Stimulated activated CD8-positive, alpha-beta memory T cell treated with anti-CD3 and anti-CD28 coated beads, Interleukin-4, amount 100 ng/mL, for 48 hours (primary cell): ENCODE measurements at places on chromosomes 6 and 20.

- DNase-seq = no peak
Measured at GRCh38 chr6:106486236-106486635, 125.7 kb downstream of the CRYBG1 start.

DNA sequence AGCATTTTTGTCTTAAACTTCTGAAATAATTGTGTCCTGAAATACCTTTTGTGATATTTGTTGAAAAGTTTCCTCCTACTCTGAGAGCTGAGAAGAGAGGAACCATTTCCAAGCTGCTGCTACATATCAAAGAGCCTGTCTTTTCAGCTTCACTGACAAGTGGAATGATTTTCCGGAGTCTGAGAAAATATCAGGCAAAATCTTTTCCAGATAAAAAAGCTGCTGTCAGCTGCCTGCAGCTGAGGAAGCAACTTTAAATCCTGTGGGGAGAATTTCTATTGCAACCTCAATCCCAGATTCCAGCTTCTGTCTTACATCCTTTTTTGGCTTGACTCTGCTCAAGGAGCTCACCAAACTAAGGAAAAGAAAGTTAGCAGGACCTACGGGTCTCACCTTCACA, 904.3 kb downstream of the PHF3 start:
- DNase-seq = no peak

GRCh38 chr20:10602221-10602871, 71.5 kb downstream of the JAG1 start:
- no peak for DNase-seq

GRCh38 chr20:64242003-64242796, 13.3 kb upstream of the PCMTD2 start:
- DNase-seq = no peak

- DNase-seq = no peak
Measured at GRCh38 chr20:36919715-36920333, 31.7 kb downstream of the SAMHD1 start.

DNA sequence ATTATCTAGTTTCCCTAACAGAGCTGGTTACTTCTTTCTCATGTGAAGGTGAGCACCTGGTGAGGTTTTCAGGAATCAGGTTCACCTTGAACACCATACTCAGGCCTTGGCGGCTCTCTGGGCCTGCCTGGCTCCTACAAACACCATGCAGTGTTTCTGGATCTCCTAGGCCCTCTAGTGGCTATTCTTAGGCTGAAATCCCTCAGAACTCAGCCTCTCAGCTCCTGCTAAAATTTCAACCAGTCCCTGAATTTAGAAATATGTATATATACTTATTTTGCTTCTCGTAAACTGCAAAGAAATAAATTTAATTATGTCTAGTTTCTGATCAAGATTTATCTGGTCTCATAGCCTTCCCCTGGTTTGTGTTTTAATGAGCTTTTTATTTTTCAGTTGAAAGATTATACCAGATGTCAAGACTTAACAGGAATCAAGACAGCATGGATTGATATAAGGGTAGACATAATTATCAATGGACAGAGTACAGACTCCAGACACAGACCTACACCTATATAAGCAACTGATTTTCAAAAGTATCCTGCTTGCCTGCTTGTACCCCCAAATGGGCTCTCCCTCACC, 55.9 kb downstream of the ANKEF1 start:
- DNase-seq = peak; percentile 33

DNA sequence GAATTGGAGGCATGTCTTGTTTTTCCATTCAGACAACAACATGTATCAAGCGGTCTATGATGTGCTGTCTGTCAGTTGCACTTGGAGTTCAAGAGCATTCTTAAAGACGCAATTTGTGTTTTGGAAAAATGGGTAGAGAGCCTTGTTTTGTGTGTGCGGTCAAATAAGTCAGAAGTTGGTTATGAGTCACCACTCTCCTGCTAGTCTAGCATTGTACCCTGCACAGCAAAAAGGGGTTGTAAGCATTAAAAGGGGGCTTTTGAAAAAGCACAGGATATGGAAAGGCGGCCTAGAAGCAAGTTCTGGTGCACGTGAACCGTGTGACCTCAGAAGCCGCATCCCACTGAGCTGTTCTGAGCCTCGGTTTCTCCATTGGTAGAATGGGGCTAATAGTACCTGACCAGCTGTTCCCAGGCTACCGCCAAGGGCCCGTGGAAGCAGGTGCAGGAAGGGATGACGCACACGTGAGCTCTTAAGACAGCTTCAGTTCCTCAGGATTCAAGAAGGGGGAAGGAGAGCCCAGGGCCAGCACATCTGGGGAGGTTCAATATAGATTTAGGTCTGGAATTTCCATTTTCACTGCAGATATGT, 61.6 kb upstream of the SNX9 start:
- DNase-seq = peak; percentile 54

DNA sequence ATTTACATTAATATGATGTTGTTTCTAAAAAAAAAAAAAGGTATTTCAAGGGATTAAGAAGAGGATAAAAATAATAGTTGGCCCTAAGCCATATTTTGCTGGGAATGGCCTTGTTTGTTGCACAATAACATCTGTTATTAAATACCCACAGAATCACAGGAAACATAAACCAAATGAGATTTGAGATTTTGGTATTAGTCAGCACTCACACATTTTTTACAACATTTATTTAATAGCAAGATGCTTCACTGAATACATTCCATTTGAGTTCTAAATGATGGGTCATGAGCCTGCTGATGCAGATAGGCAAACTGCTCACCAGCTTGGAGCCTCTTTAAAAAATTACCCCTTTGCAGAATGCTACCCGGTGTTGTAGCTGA, 92.9 kb upstream of the ENPP5 start:
- no peak for DNase-seq

DNA sequence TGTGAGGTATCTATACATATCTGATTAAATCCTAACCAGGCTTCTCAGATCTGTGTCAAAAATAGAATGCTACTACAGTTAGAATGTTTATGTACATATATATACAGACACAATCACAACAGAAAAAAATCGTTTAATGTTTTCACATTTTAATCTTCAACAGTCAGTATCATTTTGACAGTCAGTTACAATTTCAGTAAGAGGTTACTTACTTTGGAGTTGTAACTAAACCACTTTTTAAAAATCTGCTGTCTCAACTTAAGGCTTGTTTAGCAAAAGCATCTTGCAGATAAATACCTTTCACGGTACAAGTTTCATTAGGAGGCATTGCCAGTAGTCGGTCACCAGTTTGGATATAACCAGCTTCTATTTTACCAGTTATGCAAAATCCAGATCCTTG, 32.3 kb upstream of the ALDH8A1 start:
- no peak for DNase-seq

- no peak for DNase-seq
Measured at GRCh38 chr20:45765307-45765875, 26.3 kb downstream of the WFDC3 start.

- no peak for DNase-seq
Measured at GRCh38 chr6:140871911-140872310, 1260.8 kb upstream of the GJE1 start.

- no peak for DNase-seq
Measured at GRCh38 chr20:40414843-40415615, 274.0 kb downstream of the MAFB start.

GRCh38 chr6:96947055-96947454, 22.5 kb downstream of the KLHL32 start:
- no peak for DNase-seq

- no peak for DNase-seq
Measured at GRCh38 chr20:11248687-11249638, 575.2 kb upstream of the JAG1 start.

DNA sequence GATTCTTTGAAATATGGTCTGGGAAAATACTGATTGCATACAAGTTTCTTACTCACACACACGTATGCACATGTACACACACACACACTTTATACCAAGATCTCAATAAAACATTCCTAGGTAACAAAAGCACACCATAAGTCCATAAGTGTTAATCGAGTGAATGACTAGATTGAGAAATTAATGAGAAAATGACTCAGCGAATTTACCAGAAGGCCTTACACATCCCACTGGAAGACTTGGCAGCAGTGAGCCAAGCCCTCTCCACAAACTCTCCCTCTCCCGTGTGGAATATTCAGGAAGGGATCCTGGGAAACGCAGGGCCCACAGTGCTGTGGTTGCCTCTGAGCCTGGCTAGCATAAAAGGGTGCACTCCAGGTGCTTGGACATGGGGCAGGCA, 227.2 kb downstream of the LY86 start:
- no peak for DNase-seq

GRCh38 chr6:4336778-4337442, 201.5 kb upstream of the ECI2 start:
- no peak for DNase-seq

GRCh38 chr6:9766240-9766915, 648.5 kb downstream of the TFAP2A start:
- DNase-seq = no peak

DNA sequence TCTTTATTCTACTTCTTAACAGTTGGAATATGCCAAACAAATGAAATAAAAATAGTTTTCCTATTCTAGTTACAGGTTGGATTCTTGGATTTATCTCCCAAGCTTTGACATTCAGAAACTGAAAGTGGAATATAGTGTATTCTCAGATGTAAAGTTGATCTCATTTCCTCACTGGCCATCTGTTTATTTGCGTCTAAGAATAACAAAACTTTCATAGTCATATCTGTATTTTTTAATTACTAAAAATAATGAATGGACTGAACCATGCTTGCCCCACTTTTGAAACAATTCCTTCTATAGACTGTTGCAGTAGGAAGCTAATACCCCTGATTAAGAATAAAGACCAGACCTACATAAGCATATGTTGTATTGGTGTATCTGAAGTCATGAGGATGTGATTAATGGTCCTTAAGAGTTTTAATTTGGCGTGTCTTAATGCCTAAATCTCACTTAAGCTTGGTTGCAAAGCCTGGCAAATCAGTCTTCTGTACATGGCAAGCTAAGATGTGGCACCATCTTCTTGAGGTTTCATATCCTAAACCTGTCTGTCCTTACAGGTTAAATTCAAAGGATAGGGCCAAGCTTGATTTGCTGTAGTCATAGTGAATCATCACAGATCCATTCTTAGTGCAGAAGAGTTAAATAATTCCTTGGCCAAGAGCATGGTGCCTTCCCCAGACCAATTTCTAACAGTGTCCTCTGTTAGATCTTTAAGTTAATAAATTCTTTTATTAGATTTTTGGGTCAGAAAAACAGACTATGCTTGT, 58.9 kb downstream of the FOXO3 start:
- DNase-seq = no peak

GRCh38 chr6:161056451-161056850, 64.9 kb downstream of the MAP3K4 start:
- DNase-seq = no peak

DNA sequence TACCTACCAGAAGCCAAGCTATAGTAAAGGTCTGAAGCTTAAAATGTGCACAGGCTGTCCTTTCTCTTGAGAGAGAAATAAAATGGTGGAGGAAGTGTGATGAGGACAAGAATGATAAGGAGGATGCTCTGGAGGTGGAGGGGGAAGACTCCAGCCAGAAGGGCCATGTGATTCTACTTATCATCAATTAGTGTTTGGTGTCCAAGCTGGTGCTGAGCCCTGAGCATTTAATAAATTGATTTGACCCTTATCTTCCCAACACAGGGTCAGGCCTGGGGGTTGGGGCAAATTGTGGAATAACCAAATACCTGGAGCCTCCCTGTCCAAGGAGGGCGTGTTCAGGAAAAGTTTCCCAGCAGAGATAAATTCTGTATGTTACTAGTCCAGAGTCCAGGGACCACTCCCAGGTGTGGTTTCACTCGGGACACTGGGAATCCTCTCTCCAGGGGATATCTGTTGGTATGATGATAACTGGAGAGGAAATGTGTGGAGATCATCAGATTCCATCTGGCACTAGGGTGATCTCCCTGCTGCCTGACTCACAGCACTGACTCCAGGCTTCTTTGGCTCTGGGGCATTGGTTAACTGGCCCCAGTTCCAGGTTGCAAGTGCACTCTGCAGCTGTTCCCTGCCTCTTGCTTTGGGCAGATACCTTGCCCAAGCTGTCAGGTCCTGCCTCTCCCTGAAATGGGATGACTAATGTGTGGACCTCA, 3.8 kb upstream of the MYBL2 start:
- DNase-seq = no peak

DNA sequence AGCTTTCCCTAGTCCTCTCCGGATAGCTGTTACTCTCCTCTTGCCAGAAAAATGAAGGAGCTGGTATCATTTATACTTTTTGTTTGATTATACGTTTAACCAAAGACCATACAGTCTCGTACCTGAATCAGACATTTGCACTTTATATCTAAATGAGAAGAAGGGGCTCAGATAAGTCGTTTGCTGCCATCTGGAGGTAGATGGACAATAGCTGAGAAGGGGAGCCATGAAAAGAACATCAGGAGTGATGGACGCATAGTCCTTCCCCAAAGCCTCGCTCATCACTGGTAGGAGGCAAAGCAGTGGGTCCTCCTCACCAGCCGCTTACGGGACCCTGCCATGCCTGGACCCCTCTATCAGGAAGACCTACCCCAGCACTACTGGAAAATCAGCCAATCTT, 45.4 kb downstream of the RPF2 start:
- DNase-seq = no peak

DNA sequence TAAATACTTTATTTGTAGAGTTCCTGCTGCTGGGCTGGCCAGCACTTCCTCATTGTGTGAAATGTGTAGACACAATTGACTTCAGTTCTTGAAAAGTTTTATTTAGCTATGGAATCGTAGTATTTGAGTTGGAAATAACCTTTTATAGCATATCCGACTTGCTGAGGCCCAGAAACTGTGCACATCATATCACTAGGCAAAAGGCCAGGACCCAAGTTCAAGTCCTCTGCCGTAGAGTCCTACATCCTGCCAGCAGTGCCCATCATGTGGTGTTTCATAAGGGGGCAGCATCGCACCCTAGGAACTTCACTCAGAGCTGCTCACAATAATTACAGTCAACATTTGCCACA, 207.7 kb upstream of the SNX9 start:
- DNase-seq = no peak

DNA sequence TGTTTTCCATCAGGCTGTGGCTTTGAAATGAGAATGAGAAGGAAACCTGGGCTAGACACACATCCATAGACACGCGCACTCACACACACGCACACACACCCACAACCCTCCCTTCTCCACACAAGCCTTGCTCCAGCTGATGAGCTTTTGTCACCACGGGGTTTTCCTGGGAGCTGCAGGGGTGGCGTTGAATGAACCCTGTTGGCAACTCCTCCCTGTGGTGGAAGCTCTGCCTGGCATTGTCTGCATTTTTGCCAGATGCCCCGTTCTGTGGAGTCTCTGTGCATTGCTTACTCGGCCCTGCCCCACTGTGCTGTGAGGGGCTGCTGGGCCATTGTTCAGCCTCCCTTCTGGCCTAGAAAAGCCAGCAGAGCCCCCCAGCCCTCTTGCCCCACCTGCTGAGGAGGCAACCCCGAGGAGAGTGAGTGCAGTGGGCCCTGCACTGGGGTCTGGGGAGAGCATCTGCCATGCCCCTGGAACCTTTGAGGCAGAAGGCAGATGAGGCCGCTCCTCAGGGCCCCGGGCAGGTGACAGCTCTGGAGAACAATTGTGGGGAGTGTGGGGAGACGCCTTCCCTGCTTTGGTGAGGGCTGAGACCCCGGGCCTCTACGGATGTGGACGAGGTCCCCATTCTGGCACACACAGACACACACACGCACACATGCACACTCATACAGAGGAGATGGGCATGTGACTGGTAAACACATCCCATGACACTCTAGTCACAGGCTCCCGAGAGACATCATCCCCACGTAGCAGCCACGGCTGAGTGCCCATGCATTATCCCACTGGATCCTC, 9.9 kb downstream of the ADIG start:
- no peak for DNase-seq
